Urothelium cell line (cell line): ENCODE measurements at places on chromosomes 12 and 14.

DNA sequence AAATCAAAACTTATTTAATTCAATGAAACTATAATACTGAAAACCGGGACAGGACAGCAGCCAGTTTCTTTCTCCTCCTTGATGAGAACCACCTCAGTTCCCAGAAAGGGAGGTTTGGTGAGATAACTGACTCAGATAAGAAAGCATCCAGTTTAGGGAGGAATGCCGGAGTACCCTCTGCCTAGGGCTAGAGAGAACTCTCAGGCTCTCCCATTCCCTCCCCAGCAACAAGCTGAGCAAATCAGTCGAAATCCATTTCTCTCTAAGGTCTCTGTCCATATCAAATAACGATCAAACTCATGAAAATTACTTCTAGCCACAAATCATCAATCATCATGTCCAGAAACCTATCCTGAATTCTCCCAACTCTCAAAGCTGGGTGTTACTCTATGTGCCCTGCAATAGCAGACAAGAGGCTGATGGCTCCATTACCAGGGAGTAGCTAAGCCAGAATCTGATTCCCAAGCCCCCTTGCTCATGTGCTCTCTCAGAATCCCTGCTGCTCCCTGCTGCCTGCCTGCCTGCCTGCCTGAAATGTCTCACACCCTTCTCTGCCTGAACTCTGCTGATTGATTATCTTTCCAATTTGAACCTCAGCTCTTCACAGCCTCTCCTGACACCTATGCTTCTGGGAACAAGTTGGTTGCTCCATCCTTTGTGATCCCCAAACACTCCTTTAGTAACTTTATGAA, 49.4 kb downstream of the SLC25A47 start:
- no peak for DNase-seq

GRCh38 chr14:33652566-33653307, 298.1 kb downstream of the EGLN3 start:
- DNase-seq: no peak

DNA sequence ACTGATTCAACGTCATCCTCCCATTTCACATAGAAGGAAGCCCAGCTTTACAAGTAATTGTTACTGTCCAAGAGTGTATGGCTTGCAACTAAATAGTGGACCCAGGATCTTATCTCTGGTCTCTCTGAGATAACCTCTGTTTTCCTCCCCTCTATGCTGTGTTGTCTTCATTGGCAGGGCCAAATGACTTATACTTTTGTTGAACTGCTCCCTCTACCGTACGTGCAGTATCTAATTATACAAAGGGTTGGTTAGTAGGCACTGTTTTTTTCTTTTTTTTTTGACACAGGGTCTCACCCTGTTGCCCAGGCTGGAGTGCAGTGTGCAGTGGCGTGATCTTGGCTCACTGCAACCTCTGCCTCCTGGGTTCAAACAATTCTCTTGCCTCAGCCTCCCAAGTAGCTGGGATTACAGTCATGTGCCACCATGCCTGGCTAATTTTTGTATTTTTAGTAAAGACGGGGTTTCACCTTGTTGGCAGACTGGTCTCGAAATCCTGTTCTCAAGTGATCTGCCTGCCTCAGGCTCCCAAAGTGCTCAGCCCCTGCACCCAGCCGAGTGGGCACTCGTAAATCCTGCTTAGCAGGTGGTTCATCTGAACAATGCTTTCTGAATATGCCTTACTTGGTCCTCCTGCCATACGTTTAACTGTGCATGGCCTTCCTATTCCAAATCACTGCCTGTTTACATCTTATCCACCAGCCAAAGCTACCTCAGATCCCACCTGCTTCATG, 162.1 kb downstream of the ADCK1 start:
- DNase-seq: no peak

DNA sequence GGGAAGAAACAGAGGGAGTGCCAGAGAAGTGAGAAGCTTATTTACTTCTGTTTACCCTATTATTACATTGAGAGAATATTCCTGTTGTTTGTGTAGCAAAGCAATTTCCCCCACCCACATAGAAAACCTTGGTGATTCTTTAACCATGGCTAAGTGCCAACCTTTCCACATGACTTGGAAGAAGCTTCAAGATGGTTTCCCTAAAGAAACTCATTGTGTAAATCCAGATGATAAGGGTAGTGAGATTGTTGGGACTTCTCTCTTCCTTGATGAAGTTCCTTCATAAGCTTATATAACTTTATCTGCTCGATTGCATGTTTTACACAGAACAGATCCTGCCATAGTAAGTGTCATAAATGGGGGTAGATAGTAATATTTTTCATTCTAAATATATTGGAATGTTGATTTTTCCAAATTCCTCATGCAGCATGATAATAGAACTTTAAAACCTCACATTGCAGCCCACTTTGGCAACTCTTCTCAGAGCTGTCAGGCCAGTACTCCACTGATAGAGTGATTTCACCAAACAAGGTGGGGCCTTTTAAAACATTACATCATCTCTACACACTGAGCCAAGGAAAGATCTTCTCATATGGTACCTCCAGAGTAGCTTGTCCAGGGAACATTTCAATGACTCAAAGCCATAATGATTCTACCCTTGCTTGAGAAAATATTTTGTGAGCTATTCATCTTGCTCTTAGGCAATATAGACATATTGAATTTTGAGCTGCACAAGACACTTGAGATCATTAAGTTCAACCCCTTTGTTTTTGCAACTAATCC, 47.8 kb upstream of the KIF21A start:
- DNase-seq: no peak

DNA sequence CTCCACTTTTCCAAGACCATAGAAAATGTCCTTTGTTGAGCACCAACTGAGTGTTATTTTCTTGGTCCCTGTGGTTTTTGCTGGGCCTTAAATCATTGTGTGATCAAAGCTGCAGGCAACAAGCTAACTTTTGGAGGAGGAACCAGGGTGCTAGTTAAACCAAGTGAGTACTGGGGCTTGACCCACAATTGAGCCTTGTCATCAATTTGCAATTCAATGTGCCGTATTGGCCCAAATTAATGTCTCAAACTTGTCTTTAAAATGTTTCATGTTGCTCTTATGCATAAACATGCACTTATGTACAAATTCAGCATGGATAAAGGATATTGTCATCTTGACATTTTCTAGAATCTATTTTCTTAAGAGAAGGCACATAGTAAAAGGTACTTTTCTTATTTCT, 62.3 kb downstream of the DAD1 start:
- no peak for DNase-seq

DNA sequence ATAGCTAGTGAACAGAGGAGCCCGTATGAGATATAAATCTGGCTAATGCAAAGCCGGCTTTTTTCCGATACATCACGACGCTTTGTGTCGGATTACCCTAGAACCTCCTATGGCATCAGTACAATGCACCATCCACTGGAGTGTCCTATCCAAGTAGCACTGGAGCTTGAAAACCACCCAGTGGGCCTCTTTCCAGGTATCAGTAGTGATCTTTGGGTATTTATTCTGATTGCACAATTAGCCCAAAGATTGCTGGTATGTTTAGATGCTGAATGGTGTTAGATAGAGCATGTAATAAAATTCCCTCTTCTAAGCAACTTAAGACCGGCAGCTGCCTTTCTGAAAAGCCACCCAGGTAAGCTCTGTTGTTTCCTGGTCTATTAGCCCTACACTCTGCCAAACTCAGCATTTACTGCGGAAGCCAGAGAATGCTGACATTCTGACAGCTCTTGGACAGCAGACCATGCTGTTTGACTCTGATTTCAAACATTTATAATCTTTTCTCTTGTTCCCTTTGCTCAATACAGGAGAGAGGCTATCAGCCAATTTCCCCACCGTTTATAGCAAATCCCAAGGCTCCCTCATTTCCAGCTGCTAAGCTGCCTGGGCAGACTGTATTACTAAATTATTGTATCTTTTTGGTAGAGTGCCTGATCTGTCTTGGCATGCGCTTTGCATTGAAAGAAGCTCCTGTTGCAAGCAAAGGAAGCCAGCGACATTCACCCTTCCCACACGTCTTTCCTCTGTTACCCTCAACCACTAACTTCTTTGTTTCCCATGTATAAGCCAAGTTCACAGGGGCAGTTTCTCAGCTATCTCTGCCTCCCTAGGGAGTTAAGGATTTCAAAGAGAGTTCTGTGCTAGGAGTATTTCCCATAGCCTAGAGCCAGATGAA, 388.3 kb upstream of the GARIN6 start:
- no peak for DNase-seq

GRCh38 chr12:6768437-6768914, 2.3 kb downstream of the PTMS start:
- DNase-seq: no peak

DNA sequence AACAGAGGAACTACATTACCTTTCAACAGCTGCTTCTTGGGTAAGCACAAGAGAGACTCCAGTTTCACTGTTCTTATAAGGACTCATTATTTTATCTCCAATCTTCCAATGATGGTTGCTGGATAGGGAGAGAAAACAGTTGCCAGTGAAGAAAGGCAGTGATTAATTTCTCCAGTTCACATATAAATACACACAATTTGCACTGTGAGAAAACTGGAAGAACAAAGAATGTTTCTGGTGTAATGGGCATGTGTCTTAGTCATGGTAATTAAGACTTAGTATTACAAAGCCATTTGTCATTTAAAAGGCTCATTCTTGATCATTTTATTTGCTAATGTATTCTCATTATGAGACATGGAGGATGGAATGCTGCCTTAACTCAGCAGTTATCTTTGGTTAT, 78.0 kb upstream of the FAR2 start:
- no peak for DNase-seq

GRCh38 chr14:100056431-100056830, 8.8 kb upstream of the EVL start:
- DNase-seq: no peak

DNA sequence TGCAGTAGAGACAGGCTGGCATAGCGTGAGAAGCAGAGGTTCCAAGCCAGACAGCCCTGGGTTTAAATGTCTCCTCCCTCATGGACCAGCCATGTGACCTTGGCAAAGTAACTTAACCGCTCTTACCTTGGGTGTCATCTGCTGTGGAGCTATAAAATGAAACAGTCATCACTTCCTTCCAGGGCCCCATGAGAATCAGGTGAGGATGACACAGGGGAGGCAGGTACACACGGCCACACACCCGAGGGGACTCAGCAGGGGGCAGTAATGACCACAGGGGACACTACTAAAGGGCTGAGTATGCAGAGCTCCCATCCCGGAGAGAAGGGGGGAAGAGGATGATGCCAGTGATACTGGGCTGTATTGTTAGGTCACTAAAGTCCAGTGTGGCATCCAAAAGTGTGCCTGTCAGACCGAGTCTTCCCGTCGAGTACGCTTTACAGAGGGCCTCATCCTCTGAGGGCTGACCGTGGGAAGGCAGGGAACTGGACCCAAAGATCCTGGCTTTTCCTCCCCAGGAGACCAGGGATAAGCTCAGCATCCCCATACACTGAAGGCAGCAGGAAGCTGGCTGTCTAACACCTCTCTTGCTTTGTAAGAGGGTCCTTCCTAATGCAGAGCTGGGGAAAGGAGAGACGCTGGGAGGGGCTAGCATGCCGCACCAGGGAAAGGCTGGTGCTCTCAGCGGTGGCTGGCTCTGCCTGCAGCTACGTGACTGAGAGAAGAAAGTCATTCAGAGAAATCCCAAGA, 94.2 kb downstream of the SINHCAF start:
- no peak for DNase-seq

- no peak for DNase-seq
These were observed 117.6 kb upstream of the RASSF8 start for GRCh38 chr12:25840678-25841465.

- DNase-seq: no peak
These were observed 6.6 kb downstream of the ATXN3 start for GRCh38 chr14:92099802-92100201.

- no peak for DNase-seq
These were observed 55.9 kb downstream of the C14orf132 start for GRCh38 chr14:96095058-96095457.

DNA sequence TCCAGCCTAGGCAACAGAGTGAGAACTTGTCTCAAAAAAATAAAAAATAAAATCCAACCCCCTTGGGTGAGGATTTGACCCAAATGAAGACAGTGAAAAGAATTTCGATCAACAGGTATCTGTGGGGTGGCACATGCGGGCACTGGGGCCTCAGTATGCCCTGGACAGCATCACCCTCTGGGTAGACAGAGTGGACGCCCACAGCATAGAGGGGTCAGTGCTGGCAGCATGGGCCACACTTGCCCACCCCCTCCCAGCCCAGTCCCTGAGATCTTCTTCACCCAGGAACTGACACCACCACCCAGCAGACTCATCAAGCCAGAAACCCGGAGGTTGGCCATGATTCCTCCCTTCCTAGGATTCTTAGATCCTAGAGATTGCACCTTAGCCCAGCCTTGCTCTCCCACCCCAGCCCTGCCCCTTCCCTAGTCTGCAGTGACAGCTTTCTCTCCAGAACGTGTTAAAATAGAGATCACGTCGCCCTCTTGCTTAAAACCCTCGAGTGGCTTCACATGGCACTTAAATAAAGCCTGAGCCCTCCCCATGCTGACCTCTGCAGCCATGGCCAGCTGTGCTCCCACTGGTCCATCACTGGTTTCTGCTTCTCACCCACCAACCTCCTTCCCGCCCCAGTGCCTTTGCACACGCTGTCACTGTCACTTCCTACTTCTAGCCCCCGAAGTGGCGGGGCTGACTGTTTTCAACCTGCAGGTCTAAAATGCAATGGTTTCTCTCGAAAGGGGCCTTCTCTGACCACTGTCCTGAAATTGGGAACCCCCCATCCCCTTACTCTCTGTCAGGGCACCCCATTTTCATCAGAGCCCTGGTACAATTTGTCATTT, 26.2 kb upstream of the DYNC1H1 start:
- DNase-seq: no peak

DNA sequence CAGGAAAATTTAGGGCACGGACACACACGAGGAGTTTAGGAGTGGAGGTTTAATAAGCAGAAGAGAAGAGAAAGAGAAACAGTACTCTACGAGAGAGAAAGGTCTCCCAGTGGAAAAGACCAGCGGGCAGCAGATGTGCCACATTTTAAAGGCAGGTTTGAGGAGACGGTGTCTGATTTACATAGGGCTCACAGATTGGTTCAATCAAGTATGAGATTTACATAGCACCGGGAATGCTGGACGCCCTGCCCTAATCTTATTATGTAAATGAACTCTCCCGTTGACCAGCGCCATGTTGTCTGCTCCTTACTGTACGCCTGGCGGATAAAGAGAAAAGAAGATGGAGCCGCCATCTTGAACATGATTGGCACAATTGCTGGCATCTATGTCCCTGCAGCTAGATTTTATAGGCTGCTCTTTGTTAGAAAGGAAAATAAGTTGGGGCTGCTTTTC, 17.9 kb downstream of the NFKBIA start:
- no peak for DNase-seq

DNA sequence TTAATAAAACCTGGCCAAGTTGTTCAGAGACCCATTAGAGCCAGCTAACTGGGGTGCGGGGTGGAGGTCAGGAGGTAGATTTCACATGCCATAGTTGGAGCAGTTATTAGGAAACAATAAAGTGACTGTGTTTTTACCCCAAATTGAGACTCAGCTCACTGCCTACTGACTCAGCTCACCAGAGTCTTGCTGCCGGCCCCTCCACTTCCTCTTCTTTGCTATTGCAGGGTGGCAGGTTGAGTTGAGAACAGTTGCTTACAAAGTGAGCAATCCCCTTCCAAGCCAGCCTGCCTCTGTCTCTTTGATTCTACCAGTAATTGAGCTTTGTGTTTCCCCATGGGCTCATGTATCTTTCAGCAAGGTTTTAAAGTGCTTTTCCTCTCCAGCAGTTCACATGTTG, 12.9 kb downstream of the ST8SIA1 start:
- peak; percentile 23 for DNase-seq

GRCh38 chr12:67433385-67434175, 164.4 kb downstream of the CAND1 start:
- peak; percentile 18 for DNase-seq
